ENCODE measurements at places on chromosomes 16 and 17.

DNA sequence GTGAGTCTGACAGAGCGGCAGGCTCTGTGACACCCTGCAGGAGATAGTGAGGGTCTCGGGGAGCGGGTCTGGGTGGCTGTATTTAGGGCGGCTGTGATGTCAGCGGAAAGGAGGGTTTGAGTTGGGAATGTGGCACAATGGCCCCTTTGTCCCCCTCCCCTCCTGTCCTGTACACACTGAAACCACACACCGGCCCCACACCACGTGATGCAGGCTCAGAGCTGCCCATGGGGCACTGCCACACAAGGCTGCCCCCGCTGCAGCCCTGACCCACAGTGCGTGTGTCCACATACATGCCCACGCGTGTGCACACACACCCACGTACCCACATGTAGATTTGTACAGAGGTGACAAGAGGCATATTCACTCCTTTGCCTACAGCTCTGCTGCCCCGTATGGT lies 15.3 kb downstream of the SGCA start:
- no peak for DNase-seq

- DNase-seq, result no peak
These were observed 27.0 kb downstream of the ZSWIM7 start for GRCh38 chr17:15972497-15972951.

- DNase-seq, result no peak
These were observed 417.6 kb upstream of the DYNLRB2 start for GRCh38 chr16:80123189-80123588.

- DNase-seq, result no peak
These were observed 49.2 kb downstream of the RBFOX3 start for GRCh38 chr17:79561486-79562133.

DNA sequence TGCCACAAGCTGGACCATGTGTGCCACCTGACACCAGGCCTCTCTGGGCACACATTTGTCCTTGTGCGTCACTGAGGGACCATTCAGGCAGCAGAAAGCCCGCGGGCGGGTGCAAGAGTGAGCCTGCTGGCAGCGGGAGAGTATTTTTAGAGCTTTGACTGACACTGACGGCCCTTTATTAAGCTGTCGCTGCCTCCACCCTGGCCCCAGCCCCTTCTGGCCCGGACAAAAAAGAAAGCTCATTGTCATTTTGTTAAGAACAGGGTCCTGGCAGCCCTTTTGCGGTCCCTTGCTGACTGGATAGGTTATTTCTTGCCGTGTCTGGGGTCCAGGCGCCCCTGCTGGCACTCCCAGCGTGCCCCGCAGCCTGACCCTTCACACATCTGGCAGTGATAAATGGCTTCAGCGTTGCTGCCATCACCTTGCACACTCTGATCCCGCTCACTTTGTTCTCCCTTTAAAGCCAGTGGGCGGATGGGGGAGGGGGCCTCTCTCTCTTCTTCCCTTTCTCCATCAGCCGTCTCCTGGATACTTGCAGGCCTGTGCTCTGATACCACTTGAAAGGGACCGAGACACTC lies 78.4 kb upstream of the NKD1 start:
- no peak for DNase-seq

GRCh38 chr17:13583996-13584700 lies 17.6 kb downstream of the HS3ST3A1 start:
- DNase-seq, result no peak

- no peak for DNase-seq
These were observed 747.5 kb upstream of the EEF2KMT start for GRCh38 chr16:5845046-5845445.

GRCh38 chr16:28910086-28911031 lies 14.7 kb downstream of the RABEP2 start:
- no peak for DNase-seq

DNA sequence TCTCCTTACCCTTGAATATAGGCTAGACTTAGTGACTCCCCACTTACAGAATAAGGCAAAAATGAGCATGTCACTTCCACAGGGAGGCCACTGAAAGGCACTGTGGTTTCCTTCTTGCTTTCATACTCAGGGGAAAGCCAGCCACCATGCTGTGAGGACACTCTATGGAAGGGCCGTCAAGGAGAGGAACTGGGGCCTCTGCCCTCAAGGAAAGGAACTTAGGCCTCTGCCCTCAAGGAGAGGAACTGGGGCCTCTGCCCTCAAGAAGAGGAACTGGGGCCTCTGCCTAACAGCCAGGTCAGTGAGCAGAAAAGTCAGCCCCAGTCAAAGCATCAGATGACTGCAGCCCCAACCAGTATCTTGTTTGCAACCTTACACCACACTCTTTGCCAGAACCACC lies 30.1 kb downstream of the VPS35 start:
- DNase-seq, result no peak

DNA sequence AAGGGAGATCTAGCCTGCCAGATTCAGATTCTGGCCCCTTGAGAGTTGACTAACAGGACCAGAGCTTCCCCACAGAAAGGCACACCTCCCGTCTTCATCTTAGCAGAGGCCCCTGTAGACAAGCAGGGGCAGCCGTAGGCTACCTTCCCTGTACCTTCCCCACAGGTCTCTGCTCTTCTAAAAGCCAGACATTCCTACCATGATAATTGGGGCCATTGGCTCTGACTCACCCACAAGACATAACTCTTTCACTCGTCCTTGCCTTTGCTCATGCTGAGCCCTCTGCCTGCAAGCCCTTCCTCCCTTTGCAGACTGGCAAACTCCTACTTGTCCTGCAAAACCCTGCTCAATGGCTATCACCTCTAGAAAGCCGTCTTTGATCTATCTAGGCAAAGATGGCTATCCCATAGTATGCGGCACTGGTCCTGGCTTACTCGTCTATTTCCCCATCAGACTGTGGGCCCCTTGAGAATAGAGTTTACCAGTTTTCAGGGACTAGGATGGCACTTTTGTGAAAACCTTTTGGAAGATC lies 43.8 kb downstream of the PIMREG start:
- no peak for DNase-seq

GRCh38 chr17:79835953-79836509 lies 3.2 kb downstream of the CBX4 start:
- no peak for DNase-seq

- no peak for DNase-seq
These were observed 125.9 kb upstream of the HS3ST3A1 start for GRCh38 chr17:13727441-13728171.

GRCh38 chr17:35748341-35748841 lies 4.6 kb downstream of the GAS2L2 start:
- no peak for DNase-seq

DNA sequence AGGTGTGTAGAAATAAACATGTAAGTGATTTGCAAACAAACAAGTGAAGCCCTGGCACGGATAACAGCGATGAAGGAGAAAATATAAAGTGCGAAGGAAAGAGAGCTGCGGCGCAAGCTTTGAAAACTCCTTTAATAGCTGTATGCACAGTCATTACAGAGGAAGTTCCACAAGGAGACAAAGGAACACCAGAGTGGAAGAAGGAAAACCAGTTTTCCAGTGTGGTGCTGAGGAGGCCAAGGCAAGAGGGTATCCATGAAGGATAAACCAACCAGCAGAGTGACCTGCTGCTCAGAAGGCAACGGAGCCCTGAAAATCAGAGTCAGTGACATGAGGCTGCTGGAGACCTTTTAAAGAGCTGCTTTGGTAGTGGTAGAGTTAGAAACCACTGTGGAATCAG lies 24.4 kb downstream of the METTL16 start:
- no peak for DNase-seq

GRCh38 chr17:8997994-8998628 lies 23.2 kb upstream of the NTN1 start:
- peak; percentile 73 for DNase-seq

GRCh38 chr17:76545918-76546555 lies 6.2 kb downstream of the PRCD start:
- DNase-seq, result no peak

DNA sequence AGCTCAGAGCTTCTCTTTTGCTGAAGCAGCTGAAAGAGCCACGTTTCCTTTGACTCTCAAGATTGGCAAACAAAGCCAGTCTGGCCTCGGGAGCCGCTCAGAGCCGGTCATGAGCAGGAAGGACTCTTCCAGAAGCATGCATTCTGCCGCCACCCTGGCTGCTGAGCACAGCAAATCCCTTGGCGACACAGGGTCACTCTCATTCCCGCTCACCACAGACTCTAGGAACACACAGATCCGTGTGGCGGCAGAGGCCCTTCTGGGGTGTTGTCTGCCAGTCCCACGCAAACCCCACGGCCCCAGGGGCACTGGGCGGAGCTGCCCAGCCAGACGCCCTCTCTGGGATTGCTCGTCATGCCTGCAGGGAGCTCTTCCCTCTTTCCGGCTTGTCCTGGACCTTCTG lies 157.0 kb downstream of the C16orf95 start:
- no peak for DNase-seq

DNA sequence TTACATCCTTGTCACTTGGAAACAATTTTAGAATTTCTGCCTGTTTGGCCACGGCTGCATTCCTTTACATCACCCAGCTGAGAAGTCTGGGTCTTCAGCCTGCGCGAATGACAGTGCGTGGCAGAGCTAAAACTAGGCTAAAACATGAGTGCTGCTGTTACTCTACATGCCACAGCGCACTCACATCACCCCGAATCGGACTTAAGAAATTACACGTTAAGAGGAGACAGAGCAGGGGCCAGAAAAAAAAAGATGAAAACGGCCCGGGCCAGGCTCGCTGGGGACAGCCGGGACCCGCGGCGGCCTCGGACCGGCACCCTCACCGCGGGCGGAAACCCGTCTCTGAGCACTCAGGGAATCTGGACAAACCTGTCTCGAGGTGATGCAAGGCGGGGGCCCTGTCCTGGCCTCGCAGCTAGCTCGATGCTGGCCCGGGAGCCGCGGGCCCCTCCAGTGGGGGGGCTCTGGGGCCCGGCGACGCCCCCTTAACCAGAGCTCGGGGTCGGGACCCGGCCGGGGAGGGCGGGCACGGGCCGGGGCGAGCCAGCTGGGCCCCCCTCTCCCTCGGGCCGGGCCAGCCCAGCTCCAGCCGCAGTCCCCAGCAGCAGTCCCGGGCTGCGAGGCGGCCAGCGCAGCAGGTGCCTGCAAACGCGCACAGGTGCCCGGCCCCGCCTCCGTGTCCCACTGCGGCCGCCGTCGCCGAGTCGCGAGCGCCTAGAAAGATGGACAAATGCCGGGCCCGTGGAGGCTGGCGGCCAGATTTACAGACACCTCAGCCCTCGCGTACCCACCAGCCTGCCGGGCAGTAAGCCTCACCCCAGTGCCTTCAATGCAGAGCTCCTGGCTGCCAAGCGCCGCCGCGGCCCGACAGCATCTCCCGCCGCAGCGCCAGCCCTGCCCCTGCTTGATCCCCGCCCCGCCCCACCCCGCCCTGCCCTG lies at the start of gene AKTIP:
Gene AKTIP (minus strand): TSS at position 879 of the 939 bp plus-strand sequence. CDS start 2,950 bp downstream, outside the sequence.
- peak; percentile 12 for DNase-seq

DNA sequence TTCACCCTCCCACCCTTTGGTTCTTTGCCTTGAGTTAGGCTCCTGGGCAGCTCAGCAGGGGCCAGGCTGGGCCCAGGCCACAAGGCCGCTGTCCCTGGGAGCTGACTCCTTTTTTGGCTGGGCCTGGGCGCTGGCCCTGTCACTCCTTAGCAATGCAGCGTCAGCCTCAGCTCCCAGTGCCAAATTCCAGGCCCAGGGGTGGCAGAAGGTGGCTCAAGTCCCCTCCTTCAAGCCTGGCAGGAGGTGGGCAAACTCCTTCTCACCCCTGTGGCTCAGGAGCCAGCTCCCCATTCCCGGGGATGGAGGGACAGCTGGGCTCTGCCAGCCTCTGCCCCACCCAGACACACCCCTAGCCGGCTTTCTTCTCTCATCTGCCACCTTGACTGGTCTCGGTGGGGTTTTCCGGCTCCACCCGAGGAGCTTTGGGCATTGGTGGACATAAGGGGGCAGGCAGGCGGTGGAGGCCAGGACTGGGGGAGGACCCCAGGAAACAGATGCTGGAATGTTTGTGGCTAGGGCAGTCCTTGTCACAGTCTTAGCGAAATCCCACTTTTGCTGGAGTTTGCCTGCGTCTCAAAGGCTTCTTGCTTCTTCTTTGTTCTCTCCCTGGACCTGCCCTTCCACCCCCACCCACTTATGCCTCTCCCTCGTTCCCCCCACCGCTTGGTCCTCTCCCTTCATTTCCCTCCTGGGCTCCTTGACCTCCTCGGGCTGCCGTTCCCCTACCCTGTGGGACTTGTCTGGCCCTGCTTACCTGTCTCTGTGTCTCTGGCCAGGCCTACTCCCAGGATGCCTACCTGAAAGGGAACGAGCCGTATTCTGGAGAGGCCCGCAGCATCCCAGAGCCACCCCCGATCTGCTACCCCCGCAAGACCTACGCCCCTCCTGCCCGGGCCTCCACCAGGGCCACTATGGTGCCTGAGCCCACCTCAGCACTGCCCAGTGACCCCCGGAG lies 37.4 kb downstream of the ARHGAP23 start:
- DNase-seq, result no peak

GRCh38 chr17:43766413-43767052 lies 7.9 kb upstream of the SOST start:
- no peak for DNase-seq

DNA sequence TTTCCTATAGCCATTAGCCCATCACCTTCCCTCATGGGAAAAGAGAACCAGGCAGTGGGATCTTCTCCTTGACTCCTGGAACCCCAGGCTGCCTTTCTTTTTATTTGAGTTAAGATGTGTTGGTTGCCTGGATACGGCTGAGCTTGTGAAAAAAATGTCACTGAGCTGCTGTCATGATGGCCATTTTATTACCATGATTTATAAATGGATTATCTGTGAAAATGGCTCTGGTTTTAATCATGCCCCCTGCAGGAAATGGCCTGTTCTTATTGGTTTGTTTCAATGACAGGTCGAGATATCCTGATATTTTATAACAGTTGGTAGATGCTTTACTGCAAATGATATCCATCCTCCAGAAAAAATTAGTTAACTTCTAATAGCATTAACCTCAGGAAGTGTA lies 640.4 kb downstream of the CDH11 start:
- no peak for DNase-seq

- DNase-seq, result no peak
These were observed 32.4 kb downstream of the MXRA7 start for GRCh38 chr17:76678330-76678729.

GRCh38 chr16:1710811-1711507 lies 5.0 kb downstream of the MAPK8IP3 start:
- DNase-seq, result no peak

GRCh38 chr16:67542464-67542863 lies 13.8 kb downstream of the RIPOR1 start:
- peak; percentile 70 for DNase-seq

- DNase-seq, result no peak
These were observed 251.4 kb downstream of the SOX9 start for GRCh38 chr17:72372185-72372584.

- DNase-seq, result no peak
These were observed 89.3 kb upstream of the NKD1 start for GRCh38 chr16:50458667-50459495.

GRCh38 chr16:73140929-73141328 lies 93.0 kb upstream of the ZFHX3 start:
- no peak for DNase-seq

All from T-helper 1 cell (primary cell).